ENCODE measurements at places on chromosomes 13 and 19.

GRCh38 chr13:54356849-54357248 is 1328.2 kb downstream of the OLFM4 start:
- no peak for DNase-seq

- DNase-seq = peak; percentile 95
Measured at GRCh38 chr19:58097781-58098681, at the start of gene ZSCAN18. Gene ZSCAN18, minus strand, starts transcription at chr19:58098231. Its CDS starts 7,964 bp downstream, at chr19:58090267.

- no peak for DNase-seq
Measured at GRCh38 chr13:52127378-52127777, 1.5 kb downstream of the NEK5 start.

DNA sequence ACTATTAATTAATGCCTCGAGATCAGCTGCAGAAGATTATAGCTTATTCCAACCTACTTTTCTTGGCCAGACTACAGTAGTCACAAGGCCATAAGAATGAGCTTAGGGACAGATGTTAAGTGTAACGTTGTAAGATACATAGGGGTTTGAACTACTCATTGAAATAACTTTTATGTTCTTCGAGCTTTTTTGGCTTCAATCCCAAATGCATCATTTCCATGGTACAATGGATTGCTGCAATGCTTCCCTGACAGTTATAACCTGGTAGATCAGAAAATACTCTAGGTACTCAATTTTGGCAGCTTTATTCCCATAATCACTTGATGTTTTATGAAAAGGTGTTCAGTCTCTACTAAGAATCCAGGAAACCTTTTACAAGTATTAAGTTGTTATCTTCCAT is 2216.7 kb upstream of the PCDH20 start:
- no peak for DNase-seq

- no peak for DNase-seq
Measured at GRCh38 chr13:73223372-73223781, 164.6 kb downstream of the KLF5 start.

GRCh38 chr19:38004186-38004520 is 97.1 kb downstream of the SIPA1L3 start:
- no peak for DNase-seq

- no peak for DNase-seq
Measured at GRCh38 chr19:7516333-7516732, 430 bp downstream of the ZNF358 start.

DNA sequence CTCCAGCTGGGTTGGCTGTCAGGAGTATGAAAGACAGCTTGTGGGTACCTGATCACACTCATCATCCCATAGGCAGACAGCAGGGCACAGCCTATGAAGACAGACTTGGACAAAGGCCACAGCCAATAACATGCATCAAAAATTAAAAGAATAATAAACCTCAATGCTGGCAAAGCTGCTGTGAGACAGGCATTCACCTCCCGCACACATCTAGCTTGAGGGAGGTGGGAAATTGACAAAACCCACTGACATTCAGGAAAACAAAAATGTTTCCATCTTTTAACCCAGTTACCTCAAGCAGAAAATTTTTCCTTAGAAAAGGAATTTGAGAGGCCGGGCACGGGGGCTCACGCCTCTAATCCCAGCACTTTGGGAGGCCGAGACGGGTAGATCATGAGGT is 14.4 kb downstream of the IL12RB1 start:
- no peak for DNase-seq

- DNase-seq = no peak
Measured at GRCh38 chr13:74945637-74946036, 536.3 kb downstream of the TBC1D4 start.

DNA sequence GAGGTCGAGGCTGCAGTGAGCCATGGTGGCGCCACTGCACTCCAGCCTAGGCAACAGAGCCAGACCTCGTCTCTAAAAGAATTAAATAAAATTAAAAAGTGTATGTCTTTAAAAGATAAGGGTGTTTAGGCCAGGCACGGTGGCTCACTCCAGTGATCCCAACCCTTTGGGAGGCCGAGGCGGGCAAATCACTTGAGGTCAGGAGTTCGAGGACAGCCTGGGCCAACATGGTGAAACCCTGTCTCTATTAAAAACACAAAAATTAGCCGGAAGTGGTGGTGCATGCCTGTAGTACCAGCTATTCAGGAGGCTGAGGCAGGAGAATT is 7.5 kb upstream of the SDHAF1 start:
- DNase-seq = no peak

DNA sequence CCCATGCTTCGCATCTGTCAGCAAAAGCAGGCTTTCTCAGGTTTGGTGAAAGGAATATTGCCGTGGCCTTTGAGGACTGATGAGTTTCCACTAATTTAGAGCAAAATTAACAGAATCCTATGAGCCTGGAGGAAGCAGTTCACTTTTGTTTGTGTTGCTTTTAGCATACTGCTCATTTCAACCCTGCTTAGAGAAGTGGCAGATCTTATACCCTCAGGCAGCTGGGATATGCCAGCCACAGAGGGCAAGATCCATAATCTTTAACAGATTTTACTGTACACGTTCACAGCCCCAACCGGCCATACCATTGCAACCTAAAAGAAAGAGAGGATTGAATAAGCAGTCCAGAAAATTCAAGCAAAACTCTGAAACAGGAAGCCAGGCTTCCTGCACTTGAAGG is 60.5 kb downstream of the COL4A2 start:
- no peak for DNase-seq

DNA sequence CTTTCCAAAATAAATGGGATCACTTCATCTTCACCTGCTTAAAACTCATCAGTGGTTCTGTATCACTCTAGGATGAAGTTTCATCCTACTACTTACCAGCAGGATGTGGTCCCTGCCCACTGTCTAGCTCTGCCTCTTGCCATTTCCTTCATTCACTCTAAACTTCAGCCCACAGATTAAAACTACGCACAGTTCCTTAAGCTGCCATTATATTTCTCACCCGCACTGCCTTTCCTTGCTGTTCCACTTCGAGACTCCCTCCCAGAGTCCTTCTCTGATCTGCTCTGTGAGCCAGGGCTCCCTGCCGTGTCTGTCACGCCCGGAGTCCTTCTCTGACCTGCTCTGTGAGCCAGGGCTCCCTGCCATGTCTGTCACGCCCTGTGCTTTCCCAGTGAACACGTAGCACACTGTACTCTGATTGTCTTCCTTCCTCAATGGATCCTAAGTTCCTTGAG is 52.0 kb upstream of the NPAS1 start:
- DNase-seq = peak; percentile 31

GRCh38 chr19:1650650-1651567 is 1.5 kb downstream of the TCF3 start:
- peak; percentile 54 for DNase-seq

GRCh38 chr19:1256646-1257474 is 8.5 kb downstream of the MIDN start:
- no peak for DNase-seq

GRCh38 chr19:16739546-16739945 is 19.9 kb downstream of the NWD1 start:
- no peak for DNase-seq

- DNase-seq = no peak
Measured at GRCh38 chr13:106100171-106100919, 435.1 kb downstream of the EFNB2 start.

GRCh38 chr19:21848706-21849105 is 12.7 kb upstream of the ZNF43 start:
- DNase-seq = no peak

DNA sequence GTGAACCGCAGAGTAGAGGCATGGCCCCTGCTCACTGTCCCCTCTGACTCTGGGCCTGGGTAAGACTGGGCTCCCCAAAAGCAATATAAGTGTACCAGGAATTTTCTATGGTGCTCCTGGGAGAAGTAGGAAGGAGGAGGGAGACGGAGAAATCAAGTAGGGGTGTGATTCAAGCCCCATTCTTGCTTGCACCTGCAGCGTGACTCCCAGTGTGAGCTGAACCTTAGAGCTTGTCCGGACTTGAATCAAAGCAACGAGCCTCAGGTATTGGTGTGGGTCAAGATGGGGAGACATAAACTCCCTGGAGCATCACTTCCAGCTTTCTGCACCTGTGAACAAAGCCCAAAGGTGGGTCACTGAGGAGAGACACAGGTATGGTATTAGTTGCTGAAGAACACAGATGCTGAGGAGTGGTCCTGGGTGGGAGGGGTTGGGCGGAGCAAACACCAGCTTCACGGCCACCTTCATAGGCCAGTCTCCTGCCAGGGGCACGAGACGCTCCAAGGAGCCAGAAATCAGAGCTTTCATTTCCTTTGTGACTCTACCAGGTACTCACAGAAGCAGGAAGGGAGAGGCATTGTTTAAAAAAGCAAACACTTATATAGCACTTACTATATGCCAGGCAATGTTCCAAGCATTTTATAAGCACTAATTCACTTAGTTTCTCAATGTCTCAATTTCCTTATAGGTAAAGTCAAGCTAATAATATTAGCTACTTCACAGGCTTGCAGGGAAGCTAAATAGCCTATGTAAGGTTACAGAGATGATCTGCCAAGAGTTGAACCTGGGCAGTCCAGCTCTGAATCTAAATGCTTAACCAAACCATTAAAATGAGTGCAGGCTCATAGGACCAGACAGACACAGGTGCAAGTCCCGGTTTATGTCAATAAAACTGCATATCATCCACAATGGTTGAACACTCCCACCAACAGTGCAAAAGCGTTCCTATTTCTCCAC is 775.3 kb downstream of the UQCRFS1 start:
- DNase-seq = no peak

DNA sequence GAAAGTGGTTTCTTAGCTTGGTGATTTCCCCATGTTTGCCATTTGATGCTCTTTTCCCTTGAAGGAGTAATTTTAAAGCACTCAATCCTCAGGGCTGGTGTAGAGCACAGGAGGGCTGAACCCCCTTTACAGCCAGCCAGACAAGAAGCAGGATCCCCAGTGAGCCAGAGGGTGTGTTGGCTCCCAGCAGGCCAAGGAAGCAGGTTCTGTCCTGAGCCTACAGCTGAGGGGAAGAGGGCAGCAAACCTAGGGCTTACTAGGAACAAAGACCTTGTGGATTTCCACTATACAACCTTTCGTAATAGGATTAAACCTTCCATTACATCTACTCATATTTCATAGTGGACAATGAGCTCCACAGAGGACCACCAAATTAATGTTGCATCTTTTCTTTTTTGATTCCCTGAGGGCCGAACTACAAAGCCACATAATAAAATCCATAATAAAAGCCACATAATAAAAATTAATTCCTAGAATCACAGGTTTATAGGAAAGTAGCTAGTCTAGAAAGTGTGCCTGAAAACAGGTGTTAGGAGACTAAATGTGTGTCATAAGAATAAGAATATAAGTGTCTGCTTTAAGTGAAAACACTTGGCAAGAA is 300.2 kb downstream of the DCLK1 start:
- DNase-seq = no peak

Data from T-helper 9 cell (primary cell).